H4 (cell line): ENCODE measurements at places on chromosomes 3 and 15. TPM values are rescaled to one million over a fixed set of nuclear protein-coding genes. Genes with fewer than 3 reads are reported as not detected.

Gene ACOX2
- total RNA-seq, result 3.8 and 5.7 TPM in 2 replicates

Gene CTXN2
- total RNA-seq, result not detected in 2 replicates

Gene SLC28A1
- total RNA-seq, result 0.08 TPM in 1 of 2 replicates, not detected in the other

Gene SAMMSON
- not detected in 2 replicates for total RNA-seq

Gene KCNMB2
- not detected in 2 replicates for total RNA-seq

Gene TNFAIP8L3
- 0.33 TPM in 1 of 2 replicates, not detected in the other for total RNA-seq

Gene RLBP1
- not detected in 2 replicates for total RNA-seq

Gene CCDC54
- total RNA-seq, result not detected in 2 replicates

Gene ARID3B
- 1.0 and 2.7 TPM in 2 replicates for total RNA-seq

Gene KBTBD13
- not detected in 2 replicates for total RNA-seq

GRCh38 chr3:18216996-18217395, 208.1 kb downstream of the SATB1 start:
- no peak for DNase-seq

DNA sequence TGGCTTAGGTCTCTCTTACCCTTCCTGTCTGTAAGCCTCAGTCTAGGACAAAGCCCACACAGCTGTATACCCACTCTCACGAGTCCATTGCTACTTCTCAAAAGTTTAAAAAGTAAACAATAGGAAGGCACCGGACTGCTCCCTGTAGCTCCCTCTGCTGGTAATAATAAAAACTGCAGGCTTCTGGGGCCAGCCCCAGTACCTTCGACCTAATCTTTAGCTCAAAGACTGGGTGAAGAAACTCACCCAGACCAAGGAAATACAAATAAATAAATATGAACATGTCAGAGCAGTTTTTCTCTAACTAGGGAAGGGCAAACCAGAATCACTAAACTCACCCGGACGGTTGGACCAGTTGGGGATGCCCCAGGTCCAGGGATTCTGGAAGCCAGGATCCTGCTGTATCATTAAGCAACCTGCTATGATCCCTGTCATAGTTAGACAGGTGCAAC, 5.0 kb downstream of the FAM219B start:
- no peak for DNase-seq

- no peak for DNase-seq
These were observed 84.2 kb upstream of the SLC25A26 start for GRCh38 chr3:66136597-66136996.

- DNase-seq, result peak; percentile 85
These were observed 53.9 kb downstream of the RLBP1 start for GRCh38 chr15:89167267-89168176.

GRCh38 chr3:55105647-55106046, 177.8 kb upstream of the LRTM1 start:
- no peak for DNase-seq

DNA sequence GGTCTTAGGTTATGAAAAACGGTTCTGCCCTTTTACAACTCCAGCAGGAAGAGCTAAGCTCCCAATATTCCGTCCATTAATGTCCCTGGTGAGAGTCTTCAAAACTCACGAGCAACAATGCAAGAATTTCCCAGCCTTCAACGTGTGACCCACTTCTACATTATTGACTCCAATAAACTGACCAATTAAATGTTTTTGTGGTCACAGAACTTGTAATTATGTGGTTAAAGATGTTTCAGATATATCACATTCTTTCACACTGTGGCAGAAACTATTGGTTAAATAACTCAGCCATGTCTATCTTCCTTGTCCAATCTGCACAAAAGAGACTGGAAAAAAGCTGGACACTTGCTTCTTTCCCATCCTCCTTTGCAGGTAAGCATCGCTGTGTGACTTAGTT, 286.6 kb upstream of the ADAMTS9 start:
- no peak for DNase-seq

GRCh38 chr3:147618691-147619090, 209.5 kb downstream of the ZIC1 start:
- DNase-seq, result no peak

DNA sequence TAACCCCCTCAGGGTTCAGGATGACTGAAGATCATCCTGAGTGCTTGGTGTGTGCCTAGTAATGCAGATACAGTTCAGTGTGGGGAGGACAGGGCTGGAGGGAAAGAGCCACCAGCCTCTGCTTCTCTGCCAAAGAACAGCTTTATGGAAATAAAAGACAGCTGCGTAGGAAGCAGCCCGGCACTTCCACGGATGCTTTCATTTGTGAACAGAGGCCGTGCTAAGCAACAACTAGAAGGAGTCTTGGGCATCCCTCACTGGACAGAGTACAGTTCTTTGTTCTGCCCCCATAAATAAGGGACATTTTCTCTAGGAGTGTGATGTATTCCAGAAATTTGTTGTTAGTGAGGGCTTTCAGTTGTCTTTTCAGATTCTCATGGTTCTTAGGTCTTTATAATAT, 194.8 kb upstream of the RGMA start:
- no peak for DNase-seq

GRCh38 chr3:193310914-193311723, 67.4 kb downstream of the ATP13A5 start:
- DNase-seq, result no peak

GRCh38 chr3:3307491-3307890, 128.0 kb upstream of the CRBN start:
- DNase-seq, result no peak

DNA sequence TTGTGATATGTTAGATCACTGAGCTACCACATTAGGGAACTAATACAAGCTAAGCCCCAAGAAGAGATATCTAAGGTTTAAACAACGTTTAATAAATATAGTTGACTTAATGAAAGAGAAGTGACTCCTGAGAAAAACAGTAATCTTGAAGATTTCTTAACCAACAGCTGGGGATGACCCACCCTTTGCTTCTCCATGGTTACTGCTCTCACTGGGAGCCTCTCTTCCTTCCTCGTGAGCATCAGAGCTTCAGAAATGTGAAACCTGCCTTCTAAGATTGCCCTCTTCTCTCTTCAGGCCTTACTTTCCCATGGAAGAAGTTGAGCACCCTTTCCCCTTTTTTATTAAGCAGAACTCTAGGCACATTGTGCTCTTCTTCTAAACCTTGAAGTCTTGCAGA, 132.2 kb upstream of the NR2E3 start:
- DNase-seq, result no peak

DNA sequence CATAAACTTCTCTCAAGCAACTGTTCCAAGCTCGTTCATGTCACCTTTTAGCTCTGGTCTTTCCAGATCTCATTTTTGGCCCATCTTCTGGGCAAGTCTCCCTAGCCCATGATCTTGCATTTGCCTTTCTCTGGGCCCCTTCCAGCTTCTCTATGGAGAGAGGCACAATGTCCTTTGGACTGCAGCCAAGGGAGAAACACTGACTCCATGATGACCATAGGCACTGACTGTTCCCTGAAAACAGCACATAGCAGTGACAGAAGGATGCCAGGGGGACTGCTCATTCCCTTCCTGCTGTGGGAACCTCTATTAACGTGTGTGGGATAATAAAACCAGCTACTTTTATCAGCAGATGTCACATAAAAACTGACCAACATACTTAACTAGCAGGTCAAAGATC, 60.3 kb downstream of the STRIT1 start:
- DNase-seq, result peak; percentile 74

DNA sequence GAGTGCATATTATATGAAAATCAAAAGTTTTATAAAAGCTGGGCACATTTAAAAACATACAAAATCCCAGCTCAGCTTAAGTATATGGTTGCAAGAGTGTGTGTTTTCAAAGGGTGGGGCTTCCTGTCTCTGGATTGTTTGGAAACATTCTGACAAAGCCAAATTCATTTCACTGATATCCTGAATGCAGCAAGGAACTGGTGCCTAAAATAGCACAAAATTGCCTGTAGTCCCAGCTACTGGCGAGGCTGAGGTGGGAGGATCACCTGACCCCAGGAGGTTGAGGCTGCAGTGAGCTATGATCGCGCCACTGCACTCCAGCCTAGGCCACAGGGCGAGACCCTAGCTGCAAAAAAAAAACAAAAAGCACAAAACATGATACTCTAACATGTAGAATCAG, 13.0 kb upstream of the TJP1 start:
- DNase-seq, result no peak

- peak; percentile 65 for DNase-seq
These were observed at the start of gene CLSTN2 for GRCh38 chr3:139935016-139935865. CLSTN2 (plus strand) TSS chr3:139935185.

- no peak for DNase-seq
These were observed 121.9 kb upstream of the MEF2A start for GRCh38 chr15:99443768-99444446.

- DNase-seq, result no peak
These were observed 13.0 kb downstream of the SCN5A start for GRCh38 chr3:38636464-38636863.

DNA sequence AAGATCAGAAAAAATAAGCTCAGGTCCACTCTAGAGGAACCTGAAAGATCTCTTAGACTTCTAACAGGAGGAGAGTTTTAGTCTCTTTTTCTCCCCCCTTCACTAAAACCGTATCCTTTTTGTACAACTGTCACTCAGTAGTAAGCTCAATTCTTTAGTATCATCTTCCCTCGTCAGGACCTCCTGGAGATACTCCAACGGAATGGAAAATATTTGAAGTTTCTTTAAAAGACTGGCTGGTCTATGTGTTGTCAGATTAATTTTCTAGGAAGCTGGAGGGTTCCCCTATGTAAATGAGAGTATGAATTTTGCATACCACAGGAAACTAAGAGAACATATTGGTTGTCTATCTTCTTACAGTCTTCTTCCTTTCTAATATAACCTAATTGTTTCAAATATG, 747.7 kb upstream of the CBLB start:
- DNase-seq, result no peak

GRCh38 chr3:98563661-98564281, 29.6 kb downstream of the CPOX start:
- DNase-seq, result peak; percentile 86

- no peak for DNase-seq
These were observed 29.3 kb downstream of the CD200 start for GRCh38 chr3:112362221-112362620.

GRCh38 chr3:58416191-58416590, 17.4 kb downstream of the PDHB start:
- no peak for DNase-seq

DNA sequence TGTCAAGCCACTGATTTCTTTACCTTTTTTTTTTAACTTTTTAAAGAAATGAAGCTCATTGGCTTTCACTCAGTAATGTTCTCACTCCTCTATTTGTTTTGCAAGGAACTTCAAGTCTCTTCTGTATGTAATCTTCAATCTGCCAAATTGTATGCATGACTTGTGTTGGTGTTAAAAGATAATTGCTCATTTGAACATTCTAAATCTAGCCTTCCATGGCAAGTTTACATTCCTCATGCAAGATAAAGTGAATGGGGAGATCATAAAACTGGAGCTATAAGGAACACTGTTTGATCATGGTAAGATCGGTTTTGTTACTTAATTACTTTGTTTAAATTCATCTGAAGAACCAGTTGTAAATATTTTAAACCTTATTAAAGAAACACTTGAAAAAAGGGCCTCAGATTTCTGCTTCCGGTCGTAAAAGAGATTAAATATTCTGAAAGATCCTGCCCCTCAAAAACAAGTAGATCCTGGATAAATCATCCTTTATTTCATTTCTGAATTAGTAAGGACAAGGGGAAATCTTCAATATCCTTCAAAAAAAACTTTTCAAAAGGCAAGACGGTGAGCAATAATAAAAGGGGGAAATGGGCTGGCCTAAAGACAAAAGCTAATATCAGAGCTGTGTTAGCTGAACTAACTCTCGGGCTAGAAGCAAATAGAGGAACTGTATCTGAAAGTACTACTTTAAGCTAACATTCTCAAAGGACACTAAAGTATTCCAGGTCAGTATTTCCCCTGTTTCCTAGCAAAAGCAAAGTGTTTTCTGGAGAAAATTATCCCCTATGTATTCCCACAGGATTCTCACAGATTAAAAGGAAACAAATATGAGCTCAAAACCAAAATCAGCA, 107.0 kb upstream of the ATP11B start:
- no peak for DNase-seq

DNA sequence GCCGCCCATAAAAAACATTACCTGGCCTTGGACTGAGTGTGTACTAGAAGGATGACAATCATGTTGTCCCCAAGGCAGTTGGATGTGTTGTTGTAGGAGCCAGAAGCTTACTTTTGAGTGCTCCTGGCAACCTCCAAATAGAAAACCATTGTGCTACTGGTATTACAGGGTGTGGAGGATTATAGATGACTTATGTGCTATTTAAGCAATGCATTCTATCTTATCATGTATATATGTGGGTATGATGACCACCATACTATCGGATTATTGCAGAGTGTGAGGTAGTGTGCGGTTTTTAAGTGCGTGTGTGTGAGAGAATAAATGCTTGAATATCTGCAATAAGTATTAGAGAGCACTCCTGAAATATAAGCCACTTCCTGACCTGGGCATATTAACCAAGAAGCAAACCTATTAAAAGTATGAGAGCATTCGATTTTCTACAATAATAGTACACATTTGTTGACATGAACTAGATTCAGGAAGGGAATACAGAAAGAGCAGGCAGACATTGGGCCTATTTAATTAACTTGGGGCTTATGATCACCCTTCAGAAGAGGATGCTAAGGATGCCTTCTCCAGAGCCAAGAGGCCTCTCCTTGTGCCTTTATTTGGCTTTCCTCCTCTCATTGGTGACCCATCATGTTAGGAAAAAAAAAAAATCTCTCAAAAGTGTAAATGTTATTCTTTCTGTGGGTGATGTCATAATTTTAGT, 11.7 kb upstream of the MBNL1 start:
- DNase-seq, result no peak

DNA sequence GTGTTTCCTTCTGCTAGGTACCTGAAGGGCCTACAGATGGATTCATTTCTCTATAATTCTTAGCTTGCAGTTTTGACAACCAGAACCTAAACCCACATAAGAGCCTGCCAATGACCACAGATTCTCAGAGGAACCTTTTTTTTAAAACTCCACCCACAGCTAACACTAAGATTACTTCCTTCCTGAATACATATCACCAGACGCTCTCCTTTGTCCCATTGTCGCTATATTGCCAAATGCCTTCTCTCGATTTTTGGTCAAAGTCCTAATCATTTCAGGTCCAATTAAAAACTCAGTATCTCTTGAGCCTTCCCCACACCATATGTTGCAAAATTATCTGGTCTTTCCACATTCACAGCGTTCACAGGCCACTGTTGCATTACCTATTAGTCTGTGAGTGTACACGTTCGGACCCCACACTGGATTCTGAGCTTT, 12.4 kb downstream of the ZNF710 start:
- DNase-seq, result no peak

GRCh38 chr15:66638377-66638776, 63.7 kb upstream of the SMAD6 start:
- no peak for DNase-seq

- no peak for DNase-seq
These were observed 43.5 kb upstream of the UBE2E1 start for GRCh38 chr3:23762214-23762613.
